ENCODE measurements at places on chromosomes 7 and 10. TPM values are rescaled to one million over a fixed set of nuclear protein-coding genes. Genes with fewer than 3 reads are reported as not detected.

DNA sequence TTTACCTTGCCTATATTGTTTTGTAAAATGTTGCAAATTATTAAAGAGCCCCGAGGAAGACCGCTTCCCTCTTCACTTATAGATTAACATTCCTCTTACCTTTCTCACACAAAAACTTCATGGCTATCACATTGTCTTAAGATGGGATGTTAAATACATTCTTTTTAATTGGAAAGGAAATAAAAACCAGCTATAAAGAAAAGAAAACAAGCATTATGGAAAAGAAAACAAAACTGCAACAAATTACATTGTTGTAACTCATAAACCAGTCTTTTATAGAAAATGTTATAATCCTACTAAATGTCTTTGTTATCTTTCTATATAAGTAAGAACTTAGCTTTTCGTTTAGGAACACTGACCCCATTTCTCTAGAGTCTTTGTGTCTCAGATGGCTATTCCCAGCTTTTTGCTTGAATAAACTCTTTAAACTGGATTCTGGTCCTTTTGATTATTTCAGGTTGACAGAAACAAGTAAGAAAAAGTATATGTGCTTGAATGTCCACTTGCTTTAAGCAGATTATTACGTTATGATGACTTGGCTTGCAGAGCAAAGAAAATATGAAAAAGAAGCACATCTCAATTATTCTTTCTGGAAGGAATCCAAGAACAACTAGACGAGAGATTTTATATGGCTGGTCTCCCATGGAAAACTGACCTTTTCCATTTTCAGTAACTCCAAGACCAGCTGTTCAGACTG is 128.2 kb downstream of the AKR1D1 start:
- peak; percentile 11 for DNase-seq
- H3K36me3 ChIP-seq = no peaks in the 10 kb centered on the region
- no peaks in the 10 kb centered on the region for H3K27me3 ChIP-seq
- peaks cover 5% of the 10 kb centered on the region for H3K4me1 ChIP-seq

GRCh38 chr7:24609570-24609969 is 36.3 kb downstream of the PALS2 start:
- no peak for DNase-seq
- H3K27ac ChIP-seq = no peak overlapping the region
- H3K4me1 ChIP-seq = no peaks in the 10 kb centered on the region
- no peaks in the 10 kb centered on the region for H3K27me3 ChIP-seq
- no peak overlapping the region for H3K4me3 ChIP-seq

DNA sequence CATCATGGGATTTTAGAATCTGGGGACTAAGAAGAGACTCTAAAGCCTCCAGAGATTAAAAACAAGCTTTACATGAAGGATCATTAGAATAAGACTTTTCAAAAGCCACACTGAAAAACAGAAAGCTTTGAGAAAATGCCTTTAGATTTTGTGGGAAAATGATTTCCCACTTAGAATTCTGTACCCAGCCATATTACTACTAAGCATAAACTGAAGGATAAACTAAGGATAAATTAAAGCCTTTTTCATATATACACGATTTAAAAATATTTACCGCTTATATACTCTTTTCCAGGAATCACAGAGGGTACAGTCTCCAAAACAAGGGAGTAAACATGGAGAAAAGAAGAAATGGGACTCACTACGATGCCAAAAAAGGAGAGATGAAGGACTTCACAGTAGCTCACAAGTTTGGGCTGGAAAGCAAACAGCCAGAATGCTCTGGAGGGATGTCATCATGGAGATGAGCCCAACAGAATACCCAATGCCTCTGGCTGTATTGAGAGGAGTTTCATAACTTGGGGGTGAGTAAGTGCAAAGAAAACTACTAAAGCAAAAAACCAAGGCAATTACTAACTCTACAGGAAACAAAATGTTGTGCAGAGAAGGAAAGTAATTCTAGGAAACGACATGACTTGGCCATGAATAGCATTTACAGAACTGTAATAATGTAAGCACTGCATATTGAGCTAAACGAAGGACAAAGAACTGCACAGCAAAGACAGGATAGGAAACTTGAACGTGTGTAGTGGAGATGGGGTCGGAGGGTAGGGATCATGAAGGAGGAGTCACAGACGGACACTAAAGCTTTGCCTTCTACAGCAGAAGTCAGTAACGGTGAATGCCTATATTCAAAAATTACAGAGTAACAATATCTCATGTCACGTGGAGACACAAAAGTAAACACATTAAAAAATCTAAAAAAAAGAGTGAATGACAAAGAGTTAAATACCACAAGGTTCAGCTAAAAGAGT is 61.4 kb upstream of the ASAH2 start:
- no peaks in the 10 kb centered on the region for H3K27me3 ChIP-seq
- peak; percentile 31 for DNase-seq
- H3K36me3 ChIP-seq = peaks cover 5% of the 10 kb centered on the region
- no peak overlapping the region for H3K4me3 ChIP-seq
- no peak overlapping the region for H3K27ac ChIP-seq

- peaks cover 8% of the 10 kb centered on the region for H3K4me1 ChIP-seq
- DNase-seq = peak; percentile 16
- H3K36me3 ChIP-seq = no peaks in the 10 kb centered on the region
- H3K27me3 ChIP-seq = peaks cover 2% of the 10 kb centered on the region
- H3K27ac ChIP-seq = no peak overlapping the region
These were observed 351.4 kb downstream of the MDFIC start for GRCh38 chr7:115273139-115273772.

- DNase-seq = no peak
- H3K4me1 ChIP-seq = no peaks in the 10 kb centered on the region
- H3K36me3 ChIP-seq = no peaks in the 10 kb centered on the region
- H3K27me3 ChIP-seq = no peaks in the 10 kb centered on the region
- H3K4me3 ChIP-seq = no peak overlapping the region
- no peak overlapping the region for H3K27ac ChIP-seq
These were observed 192.0 kb downstream of the OTUD1 start for GRCh38 chr10:23630885-23631284.

GRCh38 chr7:47302560-47302959 is 279.4 kb downstream of the TNS3 start:
- H3K36me3 ChIP-seq = peaks cover 8% of the 10 kb centered on the region
- no peak overlapping the region for H3K27ac ChIP-seq
- no peaks in the 10 kb centered on the region for H3K27me3 ChIP-seq
- H3K4me1 ChIP-seq = no peaks in the 10 kb centered on the region
- H3K4me3 ChIP-seq = no peak overlapping the region

DNA sequence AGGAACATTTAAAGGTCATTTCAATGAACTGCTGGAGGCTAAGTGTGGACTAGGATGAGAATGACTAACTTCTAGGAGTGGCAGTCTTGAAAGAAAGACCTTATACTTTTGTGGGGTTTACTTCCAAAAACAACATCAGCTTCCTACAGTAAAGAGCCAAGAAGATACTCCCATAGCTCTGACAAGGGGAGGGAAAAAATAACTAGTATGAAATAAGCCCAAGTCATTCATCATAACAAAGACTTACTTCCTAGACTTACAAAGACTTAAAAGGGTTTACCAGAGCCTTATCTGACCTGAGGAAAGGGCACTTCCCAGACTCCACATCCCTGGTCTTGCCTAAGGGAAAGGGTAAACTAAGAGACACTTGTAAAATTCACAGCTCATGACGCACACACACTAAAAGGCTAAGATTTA is 31.7 kb downstream of the ARHGAP12 start:
- peaks cover 16% of the 10 kb centered on the region for H3K4me1 ChIP-seq
- peak; percentile 80 for DNase-seq

- peak overlapping the region; percentile 91 for H3K4me3 ChIP-seq
- H3K27ac ChIP-seq = peak overlapping the region; percentile 92
- DNase-seq = no peak
- H3K27me3 ChIP-seq = no peaks in the 10 kb centered on the region
- H3K4me1 ChIP-seq = peaks cover 15% of the 10 kb centered on the region
These were observed 406 bp downstream of the CBLL1 start for GRCh38 chr7:107744345-107744750.

- H3K36me3 ChIP-seq = no peaks in the 10 kb centered on the region
- no peaks in the 10 kb centered on the region for H3K4me1 ChIP-seq
- DNase-seq = no peak
- H3K27ac ChIP-seq = no peak overlapping the region
- no peak overlapping the region for H3K4me3 ChIP-seq
These were observed 448.1 kb downstream of the SORCS1 start for GRCh38 chr10:106716381-106716780.

DNA sequence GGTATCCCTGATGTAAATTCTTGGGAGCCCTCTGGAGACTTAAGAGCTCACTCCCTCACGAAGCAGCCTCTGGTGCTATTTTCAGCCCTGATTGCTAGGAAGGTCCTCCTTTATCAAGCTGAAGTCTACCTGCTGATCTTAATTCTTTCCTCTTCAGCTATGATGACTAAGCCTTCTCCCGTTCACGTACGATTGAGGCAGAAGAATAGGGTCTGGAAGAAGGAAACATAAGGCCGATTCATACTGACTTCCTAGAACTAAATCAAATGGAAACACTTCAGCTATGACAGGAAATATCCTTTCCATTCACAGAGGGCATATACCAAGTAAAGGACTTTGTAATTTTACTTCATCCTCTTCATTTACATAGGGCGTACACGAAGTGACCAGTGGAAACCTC is 107.0 kb downstream of the CPXM2 start:
- no peak for DNase-seq
- no peak overlapping the region for H3K4me3 ChIP-seq
- H3K4me1 ChIP-seq = no peaks in the 10 kb centered on the region
- H3K27ac ChIP-seq = no peak overlapping the region
- H3K36me3 ChIP-seq = no peaks in the 10 kb centered on the region
- no peaks in the 10 kb centered on the region for H3K27me3 ChIP-seq

DNA sequence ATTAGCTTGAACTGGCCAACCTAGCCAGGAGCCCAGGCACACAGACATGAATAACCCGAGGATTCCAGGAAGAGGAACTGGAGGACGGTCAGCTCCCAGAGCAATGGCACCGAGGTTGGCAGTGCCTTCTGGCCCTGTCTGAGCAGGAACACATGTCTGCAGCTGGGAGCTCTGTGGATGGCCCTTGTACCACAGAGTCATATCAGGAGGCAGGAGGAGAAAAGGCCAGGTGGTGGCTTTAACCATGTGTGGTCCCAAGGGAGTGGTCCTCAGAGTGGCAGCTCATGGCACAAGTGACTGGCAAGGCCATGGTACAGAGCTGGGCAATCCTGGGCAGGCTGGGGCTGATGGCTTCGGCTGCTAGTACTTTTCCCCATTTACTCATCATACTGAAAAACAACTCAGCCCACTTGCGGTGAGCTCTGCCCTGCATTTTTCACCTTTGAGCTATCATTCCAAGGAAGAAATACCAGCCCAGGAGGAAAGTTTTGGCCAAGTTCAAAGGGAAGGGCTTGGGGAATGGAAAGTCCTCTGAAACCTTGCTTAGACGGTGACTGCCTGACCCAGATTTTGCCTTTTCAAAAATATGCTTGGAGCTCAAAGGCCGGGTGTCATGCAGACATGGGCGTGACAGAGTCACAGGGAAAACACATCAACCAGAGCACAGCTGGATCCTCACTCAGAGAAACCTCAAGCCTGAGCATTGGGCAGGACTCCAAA is 25.7 kb upstream of the LOXL4 start:
- DNase-seq = no peak
- H3K27ac ChIP-seq = no peak overlapping the region
- H3K4me1 ChIP-seq = no peaks in the 10 kb centered on the region
- H3K36me3 ChIP-seq = no peaks in the 10 kb centered on the region
- no peak overlapping the region for H3K4me3 ChIP-seq

DNA sequence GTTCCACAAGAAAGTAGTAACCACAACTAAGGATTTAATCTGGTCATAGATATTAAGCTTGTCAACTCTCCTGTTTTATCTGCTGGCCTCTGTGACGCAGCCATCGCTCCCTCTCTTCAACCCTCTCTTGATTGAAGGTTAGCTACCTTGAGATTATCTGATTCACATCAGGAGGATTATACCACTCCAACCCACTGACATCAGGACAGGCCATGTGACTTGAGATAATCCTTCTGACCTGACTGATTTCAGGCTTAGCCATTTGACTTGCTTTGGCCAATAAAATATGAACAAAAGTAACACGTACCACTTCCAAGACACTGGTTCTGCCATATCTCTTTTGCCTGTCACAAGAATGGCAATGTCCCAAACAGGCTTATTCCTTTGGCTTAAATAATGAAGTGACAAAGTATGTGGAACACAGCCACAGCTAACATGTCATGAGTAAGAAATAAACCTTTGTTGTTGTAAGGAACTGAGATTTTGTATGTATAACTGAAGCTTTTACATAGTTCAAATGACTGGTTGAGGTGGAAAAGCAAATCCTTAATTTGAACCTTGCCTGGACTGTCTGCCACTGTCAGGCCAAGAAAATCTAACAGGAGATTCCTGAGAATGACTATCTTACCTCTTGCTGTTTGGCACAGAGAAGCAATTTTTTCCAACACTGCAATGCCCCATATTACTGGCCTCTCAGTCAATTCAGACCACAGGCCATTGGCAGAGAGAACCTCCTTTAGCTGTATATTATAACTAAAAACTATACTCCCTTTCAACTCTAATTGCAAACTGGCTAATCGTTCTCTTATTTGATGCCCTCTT is 13.9 kb downstream of the ZNF438 start:
- no peaks in the 10 kb centered on the region for H3K4me1 ChIP-seq
- H3K36me3 ChIP-seq = no peaks in the 10 kb centered on the region
- no peak overlapping the region for H3K27ac ChIP-seq

- peak overlapping the region; percentile 97 for H3K4me3 ChIP-seq
- H3K27me3 ChIP-seq = no peaks in the 10 kb centered on the region
- peak overlapping the region; percentile 78 for H3K27ac ChIP-seq
- peaks cover 12% of the 10 kb centered on the region for H3K4me1 ChIP-seq
These were observed 1.9 kb downstream of the RSBN1L start for GRCh38 chr7:77698042-77698625.

GRCh38 chr10:79287973-79288723 is 59.1 kb upstream of the PPIF start:
- peaks cover 13% of the 10 kb centered on the region for H3K36me3 ChIP-seq
- H3K27me3 ChIP-seq = no peaks in the 10 kb centered on the region
- peaks cover 34% of the 10 kb centered on the region for H3K4me1 ChIP-seq

GRCh38 chr7:26479581-26479980 is 187.9 kb downstream of the SNX10 start:
- no peak overlapping the region for H3K27ac ChIP-seq
- DNase-seq = no peak
- H3K27me3 ChIP-seq = no peaks in the 10 kb centered on the region
- H3K4me1 ChIP-seq = no peaks in the 10 kb centered on the region
- no peak overlapping the region for H3K4me3 ChIP-seq
- no peaks in the 10 kb centered on the region for H3K36me3 ChIP-seq

The NFE2L3 gene
- total RNA-seq = 49.0 TPM

The ZNF467 gene
- 16.5 TPM for total RNA-seq

The GPR26 gene
- 0.09 TPM for total RNA-seq

The PLPP4 gene
- 44.1 TPM for total RNA-seq

The ITGB8 gene
- 11.1 TPM for total RNA-seq

The ADRA2A gene
- total RNA-seq = 1.5 TPM

The AKR1C8 gene
- not detected for total RNA-seq

The GSTO2 gene
- 1.9 TPM for total RNA-seq

The ASB10 gene
- total RNA-seq = not detected

The RRP12 gene
- total RNA-seq = 45.0 TPM

The DDC gene
- not detected for total RNA-seq

All from astrocyte (in vitro differentiated cells and primary cell).